ENCODE measurements at places on chromosomes 11 and 22. TPM values are rescaled to one million over a fixed set of nuclear protein-coding genes. Genes with fewer than 3 reads are reported as not detected.

The MRGPRX4 gene
- total RNA-seq: not detected

The MMP13 gene
- not detected for total RNA-seq

The C11orf97 gene
- not detected for total RNA-seq

DNA sequence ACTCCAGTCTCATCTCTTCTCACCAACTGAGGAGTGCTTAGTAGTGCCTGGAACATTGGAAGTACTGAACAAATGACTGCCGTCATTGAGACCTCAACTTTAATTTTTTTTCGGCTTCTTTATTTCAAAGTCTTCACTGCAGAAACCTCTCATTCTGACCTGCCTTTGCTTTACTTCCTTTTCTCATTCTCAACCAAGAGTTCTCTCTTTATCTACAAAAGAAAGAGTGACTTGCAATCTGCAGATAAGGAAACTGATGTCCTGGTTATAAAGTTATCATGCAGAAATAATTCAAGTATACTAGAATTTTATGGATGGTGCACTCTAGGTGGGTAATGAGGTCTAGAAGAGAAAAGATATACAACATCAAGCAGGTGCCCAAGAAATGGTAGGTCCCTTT lies 1.2 kb upstream of the EED start:
- no peak for DNase-seq

DNA sequence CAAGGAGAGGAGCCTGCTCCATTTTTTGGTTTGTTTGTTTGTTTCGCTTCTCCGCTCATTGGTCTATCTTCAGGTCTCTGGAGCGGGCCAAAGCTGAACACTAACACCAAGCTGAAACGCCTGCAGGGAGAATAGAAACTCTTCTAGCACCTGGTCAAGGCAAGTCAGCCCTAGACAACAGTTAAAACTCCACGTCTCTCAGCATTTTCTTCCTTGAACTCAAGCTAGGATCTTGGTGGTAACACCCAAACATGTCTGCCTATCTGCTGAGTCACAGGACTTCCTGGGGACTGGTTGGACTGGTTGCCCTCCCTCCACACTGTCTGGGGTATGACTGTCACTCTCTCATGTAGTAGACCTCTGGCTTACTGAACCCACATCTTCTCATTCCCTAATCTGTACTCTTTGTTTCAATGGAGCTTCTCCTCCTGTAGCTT lies 23.9 kb upstream of the RBFOX2 start:
- DNase-seq: no peak

- DNase-seq: no peak
Measured at GRCh38 chr11:13091804-13092203, 82.7 kb downstream of the RASSF10 start.

- no peak for DNase-seq
Measured at GRCh38 chr11:45664376-45665205, 831 bp downstream of the CHST1 start.

DNA sequence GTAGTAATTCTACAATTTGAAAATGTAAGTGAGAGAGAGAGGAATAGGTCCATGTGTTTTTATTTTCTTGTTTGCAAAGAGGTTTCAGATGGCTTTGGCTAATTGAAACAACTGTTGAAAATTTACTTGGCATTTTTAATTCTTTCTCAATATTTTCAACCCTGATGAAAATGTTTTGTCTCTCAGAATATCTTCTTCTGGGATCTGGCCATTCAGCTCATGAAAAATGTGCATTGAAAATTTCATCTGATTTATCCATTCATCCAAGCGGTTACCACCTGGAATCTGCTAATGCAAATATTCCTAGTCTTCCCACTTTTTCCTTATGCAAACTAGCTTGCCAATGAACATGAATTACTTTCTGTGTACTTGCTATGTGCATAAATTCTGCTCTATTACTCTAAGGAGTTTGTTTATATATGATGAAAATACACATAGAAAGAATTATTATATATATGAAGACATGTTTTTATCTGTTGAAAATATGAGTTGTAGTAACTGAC lies 621.2 kb downstream of the LRRC4C start:
- no peak for DNase-seq
